HFFc6 (cell line): ENCODE measurements at places on chromosomes 5 and 9. TPM values are rescaled to one million over a fixed set of nuclear protein-coding genes. Genes with fewer than 3 reads are reported as not detected.

DNA sequence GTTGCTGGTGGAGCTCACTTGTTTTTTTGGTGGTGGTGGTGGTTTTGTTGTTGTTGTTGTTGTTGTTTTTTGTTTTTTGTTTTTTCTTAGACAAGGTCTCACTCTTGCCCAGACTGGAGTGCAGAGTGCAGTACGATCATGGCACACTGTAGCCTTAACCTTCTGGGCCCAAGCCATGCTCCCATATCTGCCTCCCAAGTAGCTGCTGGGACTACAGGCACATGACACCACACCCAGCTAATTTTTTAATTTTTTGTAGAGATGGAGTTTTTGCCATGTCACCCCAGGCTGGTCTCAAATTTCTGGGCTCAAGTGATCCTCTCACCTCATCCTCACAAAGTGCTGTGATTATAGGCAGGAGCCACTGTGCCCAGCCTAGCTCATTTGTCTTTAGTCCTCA lies 53.5 kb downstream of the NUP214 start:
- no peak for DNase-seq

GRCh38 chr5:2857837-2858236 lies 106.4 kb upstream of the IRX2 start:
- no peak for DNase-seq

GRCh38 chr5:155983954-155984353 lies 343.0 kb upstream of the SGCD start:
- DNase-seq, result no peak

DNA sequence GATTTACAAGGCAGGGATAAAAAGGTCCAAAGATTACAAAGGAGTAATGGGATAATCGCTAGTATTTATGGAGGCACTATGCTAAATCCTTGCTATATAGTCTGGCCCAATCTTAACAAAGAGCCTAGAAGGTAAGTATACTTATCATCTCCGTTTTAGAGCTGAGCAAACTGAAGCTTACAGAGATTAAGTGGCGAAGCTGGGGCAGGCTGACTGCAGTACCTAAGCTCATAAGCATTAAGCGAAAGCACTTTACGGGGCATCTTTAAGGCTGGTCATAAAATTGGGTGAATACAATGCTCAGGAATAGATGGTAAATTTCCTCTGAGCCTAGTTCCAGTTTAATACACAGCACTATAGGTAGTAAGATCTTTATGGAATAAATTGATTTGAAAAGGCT lies 30.0 kb upstream of the ZNF366 start:
- DNase-seq, result no peak

DNA sequence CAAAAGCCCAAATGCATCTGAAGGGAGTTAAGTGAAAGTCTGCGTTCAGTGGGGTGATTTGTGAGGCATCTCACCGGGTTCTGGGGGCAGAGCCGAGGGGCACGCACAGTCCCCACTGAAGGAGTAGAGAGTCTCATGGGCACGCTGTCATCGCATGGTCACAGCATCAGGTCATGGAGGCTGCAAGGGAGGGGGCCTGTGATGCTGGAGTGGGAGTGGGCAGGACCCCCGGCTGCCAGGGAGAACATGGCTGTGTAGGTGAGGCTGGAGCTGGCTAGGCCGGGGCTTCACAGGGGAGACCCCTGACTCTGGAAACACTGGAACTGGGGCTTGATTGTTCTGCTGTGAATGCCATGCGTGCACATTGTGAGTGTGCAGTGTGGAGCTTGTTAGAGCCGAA lies 360.5 kb downstream of the IRX2 start:
- DNase-seq, result no peak

DNA sequence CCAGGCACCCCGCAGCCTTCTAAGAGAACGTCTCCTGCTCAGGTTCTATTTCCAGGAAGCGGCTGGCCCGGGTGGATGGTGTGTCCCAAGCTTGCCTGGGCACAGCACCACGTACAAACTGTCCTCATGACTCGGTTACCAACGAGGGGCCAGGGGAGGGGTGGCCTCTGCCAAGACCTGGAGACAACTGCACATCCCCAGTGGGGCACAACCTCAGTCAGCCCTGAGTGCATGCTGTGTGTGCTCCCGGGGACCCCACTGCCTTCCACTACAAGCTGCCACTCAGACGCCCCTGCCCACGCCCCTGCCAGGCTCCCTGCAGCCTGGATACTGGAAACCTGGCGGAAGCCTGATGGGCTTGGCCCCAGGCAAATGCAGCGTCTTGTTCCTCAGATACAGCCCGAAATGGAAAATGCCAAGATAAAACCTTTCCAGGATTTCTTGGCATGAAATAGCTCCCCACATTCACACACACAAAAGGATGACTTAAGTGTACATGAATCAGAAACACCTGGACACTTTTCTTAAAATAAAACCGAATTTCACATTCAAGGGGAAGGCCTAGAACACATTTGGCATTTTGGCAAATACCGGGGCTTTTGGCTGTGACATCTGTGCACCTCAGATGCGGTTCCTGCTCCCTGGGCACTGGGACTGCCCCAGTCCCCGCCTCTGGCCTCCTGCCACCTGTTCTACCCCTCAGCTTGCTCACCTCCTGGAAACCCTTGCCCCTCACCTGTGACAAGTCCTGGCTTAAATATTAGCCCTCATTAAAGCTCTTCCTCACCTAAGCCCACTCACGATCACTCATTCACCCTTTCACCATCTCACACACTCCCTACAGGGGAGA lies 62.5 kb downstream of the COL23A1 start:
- DNase-seq, result no peak

SPAAR gene
- 0.19 to 0.24 TPM (median 0.22 TPM) in 3 replicates for total RNA-seq

DNA sequence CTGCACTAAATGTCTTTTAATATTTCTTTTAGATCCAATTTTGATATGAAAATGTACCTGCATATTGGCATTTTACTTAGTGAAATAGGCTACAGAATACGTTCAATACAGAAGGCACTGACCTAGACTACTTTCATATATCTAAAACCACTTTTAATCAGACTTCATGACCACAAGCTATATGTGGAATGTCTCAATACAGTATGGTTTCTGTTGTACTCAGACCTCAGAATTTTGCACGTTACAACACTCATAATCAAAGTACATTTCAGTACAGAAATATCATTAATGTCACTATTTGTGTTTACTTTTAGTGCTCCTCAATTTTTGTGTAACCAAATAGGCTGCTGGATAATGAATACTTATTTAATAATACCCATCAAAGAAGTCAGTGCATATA lies 74.8 kb downstream of the MEF2C start:
- no peak for DNase-seq

DNA sequence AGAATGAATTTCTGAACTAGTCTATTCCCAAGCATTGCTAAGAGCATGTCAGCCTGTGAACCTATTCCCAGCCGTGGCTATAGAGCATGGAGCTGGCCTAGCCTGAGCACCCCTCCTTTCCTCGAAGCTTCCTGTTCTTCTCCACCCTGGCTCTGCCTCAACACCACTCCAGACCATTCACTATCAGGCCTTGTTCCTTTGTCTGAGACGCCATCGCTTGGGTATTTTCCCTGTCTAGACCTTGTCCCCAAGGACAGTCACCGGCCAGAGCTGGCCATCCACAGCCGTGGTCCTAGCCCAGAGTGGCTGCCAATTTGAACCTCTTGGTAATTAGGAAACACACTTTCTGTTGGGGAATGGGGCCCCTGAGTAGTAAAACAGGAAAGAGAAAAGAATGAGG lies 105.8 kb downstream of the LIFR start:
- no peak for DNase-seq

GRCh38 chr9:118829334-118829733 lies 539.9 kb downstream of the BRINP1 start:
- no peak for DNase-seq
